ENCODE measurements at places on chromosomes 16 and 17.

DNA sequence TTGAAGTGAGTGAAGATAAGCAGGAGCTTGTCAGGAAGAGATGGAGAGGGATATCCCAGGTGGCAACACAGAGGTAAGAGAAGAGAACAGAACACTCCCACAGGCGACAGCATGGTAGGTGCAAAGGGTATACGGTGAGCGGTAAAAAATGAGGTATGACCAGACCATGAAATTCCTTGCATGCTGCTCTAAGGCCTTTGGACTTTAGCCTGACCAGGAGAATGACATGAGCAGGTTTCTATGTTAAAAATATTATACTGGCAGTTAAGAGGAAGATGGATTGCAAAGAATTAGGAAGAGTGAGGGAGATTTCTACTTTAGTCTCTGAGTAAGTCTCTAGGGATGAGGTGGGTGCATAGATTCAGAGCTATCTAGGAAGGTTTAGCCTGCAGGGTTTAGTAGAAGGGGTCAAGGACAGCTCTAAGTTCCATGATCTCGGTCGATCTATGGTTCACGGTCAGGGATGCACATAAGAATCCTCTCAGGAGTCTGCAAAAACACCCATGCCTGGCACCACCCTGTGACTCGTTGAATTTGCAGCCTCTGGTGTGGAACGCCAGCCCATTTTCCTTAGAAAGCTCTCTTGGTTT is 65.7 kb downstream of the HLF start:
- no peak for DNase-seq

- no peak for DNase-seq
These were observed 39.1 kb downstream of the PRMT7 start for GRCh38 chr16:68349838-68350410.

DNA sequence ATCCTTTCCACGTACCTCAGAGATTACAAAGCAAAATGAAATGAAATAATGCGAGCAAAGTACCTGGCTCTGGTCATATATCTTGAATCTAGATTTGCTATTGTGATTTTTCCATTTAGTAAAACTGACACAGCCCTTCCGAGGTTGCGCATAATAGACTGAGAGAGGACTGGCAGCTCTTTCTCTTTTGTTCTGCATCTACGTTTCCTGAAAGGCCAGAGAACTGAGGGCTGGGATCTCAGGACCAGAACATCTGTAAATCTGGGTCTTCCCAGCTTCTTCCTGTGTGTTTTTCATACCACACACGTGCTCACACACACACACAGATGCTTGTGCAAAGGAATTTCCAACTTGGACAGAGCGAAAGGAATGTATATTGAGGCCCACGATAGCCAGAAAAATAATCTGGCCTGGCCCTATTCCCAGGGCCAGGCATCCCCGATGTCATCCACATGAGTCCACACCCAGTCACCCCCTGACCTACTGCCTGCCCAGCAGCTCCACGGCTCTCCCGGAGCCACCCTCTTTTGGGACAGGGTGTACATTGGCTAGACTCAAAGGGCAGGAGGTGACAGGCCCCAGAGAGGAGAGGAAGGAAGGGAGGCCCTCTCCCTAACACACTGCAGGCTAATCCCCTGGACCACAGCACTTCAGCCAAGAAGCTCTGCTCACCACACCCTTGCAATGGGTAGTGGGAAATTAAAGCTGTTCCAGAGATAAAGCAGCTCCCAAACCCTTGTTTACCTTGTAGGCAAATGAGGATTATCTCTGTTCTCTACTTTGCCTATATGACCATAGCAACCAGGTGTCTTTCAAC is 41.8 kb downstream of the NOL11 start:
- peak; percentile 96 for DNase-seq

DNA sequence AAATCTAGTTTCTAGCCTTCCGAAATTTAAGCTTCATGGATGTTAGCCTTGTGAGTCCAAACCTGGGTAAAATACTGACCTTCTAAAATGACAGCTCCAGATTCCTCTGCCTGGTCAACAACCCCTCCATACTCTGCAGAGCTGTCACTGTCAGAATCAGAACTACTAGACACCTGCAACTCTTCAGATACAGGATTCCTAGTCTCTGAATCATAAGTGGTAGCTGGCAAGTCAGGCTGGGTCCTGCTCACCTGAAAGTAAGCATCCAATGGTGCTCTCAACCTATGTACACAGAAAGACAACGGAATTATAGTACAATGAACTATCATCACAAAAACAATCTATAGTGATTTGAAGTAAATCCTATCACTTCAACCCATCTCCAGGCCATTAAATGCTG is 14.8 kb downstream of the RFWD3 start:
- DNase-seq = no peak

DNA sequence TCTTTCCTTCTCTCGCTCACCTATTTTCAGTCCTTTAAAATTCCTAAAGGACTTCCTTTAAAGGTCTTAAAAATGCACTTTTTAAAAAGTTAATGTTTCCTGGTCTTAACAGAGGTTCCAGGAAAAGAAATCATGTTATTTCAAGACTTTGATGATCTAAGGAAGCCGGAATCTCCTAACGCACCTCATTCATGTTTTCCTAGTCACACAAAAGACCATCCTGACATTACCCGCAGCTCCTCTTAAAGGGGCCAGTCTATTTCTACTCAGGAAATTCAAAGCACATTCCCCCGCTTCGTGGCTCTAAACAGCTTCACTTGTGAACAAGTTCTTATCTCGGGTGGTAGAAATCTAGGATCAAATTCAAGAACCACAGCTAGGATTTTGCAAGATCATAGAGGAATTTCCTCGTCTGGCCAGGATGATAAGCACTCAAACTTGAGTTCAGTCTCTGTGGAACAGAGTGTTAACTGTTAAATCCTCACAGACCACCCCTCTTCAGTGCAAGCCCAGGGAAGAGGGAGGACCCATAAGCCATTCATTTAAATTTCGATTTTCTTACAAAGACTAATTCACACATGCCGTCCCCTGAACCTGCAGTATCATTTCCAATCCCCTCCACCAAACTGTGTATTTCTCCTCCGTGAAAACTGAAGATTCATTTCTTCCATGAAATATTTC is 137.1 kb upstream of the AXIN2 start:
- no peak for DNase-seq

DNA sequence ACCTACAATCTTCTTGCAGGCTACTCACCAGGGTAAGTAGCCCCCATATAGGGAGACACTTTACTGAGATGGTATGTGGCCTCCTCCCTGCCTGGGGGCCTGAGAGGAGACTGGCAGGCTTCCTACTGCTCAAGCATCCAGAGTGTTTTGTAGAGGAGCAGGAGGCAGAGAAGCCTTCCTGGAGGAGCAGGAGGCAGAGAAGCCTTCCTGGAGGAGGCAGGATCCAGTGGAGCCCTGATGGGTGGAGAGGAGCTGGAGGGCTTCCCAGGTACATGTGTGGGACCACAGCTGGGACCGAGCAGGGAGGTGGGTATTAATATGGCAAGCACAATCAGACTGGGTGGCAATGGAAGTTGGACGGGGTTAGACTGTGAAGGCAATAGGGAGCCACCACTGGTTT is 2.1 kb upstream of the ADGRG5 start:
- no peak for DNase-seq

DNA sequence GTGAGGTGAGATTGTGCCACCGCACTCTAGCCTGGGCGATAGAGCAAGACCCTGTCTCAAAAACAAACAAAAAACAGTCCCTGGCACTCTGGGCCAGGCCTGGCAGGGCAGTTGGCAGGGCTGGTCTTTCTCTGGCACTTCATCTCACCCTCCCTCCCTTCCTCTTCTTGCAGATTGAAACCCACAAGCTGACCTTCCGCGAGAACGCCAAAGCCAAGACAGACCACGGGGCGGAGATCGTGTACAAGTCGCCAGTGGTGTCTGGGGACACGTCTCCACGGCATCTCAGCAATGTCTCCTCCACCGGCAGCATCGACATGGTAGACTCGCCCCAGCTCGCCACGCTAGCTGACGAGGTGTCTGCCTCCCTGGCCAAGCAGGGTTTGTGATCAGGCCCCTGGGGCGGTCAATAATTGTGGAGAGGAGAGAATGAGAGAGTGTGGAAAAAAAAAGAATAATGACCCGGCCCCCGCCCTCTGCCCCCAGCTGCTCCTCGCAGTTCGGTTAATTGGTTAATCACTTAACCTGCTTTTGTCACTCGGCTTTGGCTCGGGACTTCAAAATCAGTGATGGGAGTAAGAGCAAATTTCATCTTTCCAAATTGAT is 24.8 kb downstream of the STH start:
- no peak for DNase-seq

GRCh38 chr17:15124746-15125145 is 140.4 kb downstream of the PMP22 start:
- no peak for DNase-seq

GRCh38 chr17:57662644-57663308 is 82.3 kb downstream of the CCDC182 start:
- peak; percentile 99 for DNase-seq

DNA sequence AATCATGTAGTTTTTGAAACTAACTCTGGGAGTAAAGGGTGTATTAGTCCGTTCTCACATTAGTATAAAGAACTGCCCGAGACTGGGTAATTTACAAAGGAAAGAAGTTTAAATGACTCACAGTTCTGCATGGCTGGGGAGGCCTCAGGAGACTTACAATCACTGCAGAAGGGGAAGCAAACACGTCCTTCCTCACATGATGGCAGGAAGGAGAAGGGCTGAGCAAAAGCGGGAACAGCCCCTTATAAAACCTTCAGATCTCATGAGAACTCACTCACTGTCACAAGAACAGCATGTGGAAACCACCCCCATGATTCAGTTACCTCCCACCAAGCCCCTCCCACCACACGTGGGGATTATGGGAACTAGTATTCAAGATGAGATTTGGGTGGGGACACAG is 256.5 kb upstream of the TNRC6C start:
- DNase-seq = no peak

DNA sequence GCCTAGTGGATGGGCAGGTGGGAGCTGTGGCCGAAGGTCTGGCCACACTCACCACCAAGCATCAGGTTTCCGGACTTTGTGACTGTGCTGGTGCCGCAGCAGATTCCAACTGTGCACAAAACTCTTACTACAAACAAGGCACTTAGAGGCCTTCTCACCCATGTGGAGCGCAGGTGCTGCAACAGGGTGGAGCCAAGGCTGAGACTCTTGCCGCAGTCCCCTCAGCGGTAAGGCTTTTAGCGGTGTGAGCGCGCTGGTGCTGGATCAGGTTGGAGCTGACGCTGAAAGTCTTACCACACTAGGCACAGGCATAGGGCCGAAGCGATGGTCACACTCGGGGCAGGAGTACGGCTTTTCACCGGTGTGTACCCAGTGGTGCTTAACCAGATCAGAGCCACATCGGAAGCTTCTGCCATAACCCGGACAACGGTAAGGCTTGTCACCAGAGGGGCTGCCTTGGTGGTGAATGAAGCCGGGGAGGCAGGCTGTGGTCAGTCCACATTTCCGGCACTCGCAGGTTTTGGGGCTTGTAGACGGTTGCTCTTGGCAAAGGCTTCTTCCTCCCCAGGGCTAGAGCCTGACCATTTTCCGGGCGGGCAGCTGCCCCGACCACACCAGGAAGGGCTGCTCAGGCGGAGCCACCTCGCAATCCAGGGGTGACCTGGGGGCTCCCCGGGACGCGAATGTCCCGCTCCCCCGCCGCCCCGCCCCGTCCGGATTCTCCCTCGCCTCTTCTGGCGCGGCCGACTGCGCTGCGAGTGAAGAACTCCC is 1.0 kb upstream of the ARMC5 start:
- DNase-seq = peak; percentile 30

DNA sequence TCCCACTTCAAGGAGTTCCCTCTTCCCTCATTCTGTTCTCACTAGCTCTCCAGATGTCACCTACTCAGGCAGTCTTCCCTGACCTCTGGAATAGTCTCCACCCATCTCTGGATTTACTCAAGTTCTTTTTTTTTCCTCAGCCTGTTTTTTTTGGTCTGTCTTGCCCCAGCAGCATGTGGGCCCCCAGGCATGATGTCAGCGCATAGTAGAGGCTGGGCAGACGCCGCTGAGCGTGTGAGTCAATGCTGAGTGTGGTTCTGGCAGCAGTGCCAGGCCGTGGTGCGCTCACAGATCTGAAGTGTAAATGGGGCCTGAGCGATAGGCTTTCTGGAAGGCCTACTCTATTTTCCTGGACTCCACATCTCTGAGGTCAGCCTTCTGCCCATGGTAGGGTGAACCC is 2.7 kb upstream of the KCNJ18 start:
- DNase-seq = no peak

DNA sequence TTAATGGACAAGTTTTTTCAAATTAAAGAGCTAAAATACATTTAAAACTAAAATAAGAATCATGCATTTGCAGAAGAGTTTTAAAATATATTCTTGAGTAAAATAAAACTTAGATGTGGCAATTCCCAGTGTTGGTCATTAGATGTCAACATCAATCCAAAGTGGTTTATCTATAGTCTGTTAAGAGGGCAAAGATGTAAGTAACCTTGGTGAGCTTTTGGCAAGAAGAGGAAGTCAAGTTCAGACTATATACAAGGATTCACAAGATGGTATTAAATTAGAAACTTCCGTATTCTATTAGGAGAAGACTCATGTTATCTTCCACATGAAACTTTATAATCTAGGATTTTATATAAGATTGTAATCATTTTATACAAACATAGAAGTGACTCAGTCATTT is 73.1 kb downstream of the CEP95 start:
- no peak for DNase-seq

DNA sequence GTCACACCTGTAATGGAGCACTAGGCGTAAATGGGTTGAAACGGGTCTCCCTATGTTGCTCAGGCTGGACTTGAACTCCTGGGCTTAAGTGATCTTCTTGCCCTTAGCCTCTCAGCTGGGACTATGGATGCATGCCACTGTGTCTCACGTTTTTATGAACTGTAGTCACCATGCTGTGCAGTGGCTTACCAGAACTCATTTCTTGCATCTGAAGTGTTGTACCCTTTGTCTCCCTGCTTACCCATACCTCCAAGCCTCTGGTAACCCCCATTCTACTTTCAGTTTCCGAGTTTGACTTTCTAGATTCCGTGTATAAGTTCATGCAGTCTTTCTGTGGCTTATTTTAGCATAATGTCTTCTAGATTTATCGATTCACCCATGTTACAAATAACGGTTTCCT is 7.7 kb downstream of the PYCARD start:
- DNase-seq = no peak

- no peak for DNase-seq
These were observed 11.9 kb downstream of the SCGB1C2 start for GRCh38 chr17:149231-149630.

- no peak for DNase-seq
These were observed 24.7 kb downstream of the ZFP90 start for GRCh38 chr16:68563631-68564381.

- no peak for DNase-seq
These were observed 26.9 kb downstream of the SOCS3 start for GRCh38 chr17:78332991-78333390.

DNA sequence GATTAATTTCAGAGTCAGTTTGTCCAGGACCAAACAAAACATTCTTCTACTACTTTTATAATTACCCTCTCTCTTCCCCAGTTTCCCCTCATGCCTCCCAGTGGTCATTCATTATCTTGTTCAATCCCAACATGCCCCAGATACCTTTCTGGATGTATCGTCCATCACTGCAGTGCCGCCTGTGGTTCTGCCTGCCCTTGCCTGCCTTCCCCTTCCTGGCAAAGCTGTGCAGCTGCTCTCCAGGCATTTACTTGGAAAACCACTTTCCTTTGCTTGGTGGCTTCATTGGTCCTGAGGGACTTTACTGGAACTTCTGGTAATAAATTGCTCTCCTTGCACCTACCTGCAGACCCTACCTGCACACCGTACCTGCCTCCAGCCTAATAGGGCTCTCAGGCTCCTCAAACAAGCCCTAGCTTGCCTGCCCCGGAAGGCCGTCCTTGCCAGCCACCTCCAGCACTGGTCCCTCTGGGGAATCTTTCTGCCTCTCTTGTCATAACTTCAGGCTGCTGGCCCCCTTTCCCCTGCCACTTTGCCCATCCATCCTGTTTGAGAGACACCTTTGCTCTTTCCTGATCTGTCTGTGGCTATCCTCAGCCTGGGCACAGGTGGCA is 19.5 kb upstream of the MSI2 start:
- peak; percentile 51 for DNase-seq

- DNase-seq = peak; percentile 70
These were observed 7.8 kb upstream of the ADGRG1 start for GRCh38 chr16:57620335-57621231.

Data from NCI-H526 (cell line).